ENCODE measurements at places on chromosomes 11 and 22.

DNA sequence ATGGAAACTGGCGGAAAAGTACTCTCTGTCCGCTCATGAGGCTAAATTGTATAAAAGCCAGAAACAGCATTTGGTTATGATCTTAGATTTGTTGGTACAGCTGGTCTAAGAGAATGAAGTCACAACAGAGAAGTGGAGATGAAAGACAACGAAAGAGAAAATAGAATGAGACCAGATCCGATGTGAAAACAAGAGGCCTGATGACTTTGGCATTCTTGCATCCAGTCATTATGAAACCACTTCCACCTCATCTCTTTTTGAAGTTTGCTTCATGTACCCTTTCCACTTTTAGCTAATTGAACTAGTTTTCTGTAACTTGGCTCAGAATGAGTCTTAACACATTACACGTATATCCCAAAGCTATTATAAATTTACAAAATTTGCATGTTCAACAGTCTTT, 1431.7 kb downstream of the LRRC4C start:
- no peak for DNase-seq

DNA sequence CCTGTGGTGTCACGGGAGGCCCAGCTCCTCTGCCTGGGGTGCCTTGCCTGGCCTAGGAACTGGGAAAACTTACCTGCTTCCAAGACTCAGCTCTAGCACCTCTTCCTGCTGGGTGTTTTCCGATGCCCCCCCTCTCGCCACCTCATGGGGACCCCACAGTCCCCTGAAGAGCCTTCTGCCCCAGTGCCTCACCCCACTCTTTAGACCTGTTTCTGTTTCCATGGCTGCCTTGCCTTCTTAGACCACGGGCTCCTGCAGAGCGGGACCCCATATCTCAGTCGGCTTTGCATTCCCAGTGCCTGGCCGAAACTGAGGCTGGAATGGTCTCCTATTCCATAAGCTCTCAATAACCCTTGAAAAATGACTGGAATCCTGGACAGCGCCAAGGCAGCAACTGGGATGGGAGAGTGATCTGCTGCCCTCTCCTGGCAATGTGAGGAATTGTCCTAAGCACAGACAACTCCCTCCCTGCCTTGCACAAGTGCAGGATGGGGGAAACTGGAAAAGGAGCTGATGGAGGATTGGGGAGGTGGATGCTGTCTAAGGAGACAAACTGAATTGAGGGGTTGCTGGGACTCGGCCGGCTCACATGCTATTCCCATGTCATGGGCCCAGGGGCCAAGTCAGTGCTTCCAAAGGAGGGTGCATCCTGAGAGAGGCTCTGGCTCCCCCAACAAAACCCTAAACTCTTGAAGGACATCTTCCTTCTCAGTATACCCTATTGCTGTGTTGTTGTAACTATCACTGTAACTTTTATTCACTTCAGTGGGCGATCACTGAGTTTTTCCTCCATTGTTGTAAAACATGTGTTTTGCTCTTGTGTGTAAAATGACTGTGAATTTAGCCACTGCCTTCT, 26.6 kb upstream of the IL17RA start:
- DNase-seq, result peak; percentile 32

DNA sequence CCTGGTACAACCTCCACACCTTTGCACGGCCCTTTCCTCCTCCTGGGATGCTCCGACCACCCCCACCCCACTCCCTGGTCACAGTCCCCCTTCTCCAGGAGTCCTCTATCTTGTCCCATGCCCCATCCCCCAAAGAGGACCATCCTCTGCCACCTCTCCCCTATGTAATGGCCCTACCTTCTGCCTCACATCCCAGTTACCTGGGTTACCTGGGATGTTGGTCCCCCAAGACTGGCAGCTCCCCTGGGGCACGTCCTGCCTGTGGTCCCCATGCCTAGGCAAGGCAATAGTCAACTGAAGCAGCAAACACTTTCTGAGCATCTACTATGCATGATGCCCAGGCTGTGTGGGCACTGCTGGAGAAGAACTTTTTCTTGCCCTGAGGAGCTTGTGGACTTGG, 8.7 kb downstream of the ACTN3 start:
- no peak for DNase-seq

- DNase-seq, result no peak
Measured at GRCh38 chr11:86558207-86558606, 114.2 kb downstream of the ME3 start.

- no peak for DNase-seq
Measured at GRCh38 chr11:110524238-110524637, 94.5 kb downstream of the FDX1 start.

DNA sequence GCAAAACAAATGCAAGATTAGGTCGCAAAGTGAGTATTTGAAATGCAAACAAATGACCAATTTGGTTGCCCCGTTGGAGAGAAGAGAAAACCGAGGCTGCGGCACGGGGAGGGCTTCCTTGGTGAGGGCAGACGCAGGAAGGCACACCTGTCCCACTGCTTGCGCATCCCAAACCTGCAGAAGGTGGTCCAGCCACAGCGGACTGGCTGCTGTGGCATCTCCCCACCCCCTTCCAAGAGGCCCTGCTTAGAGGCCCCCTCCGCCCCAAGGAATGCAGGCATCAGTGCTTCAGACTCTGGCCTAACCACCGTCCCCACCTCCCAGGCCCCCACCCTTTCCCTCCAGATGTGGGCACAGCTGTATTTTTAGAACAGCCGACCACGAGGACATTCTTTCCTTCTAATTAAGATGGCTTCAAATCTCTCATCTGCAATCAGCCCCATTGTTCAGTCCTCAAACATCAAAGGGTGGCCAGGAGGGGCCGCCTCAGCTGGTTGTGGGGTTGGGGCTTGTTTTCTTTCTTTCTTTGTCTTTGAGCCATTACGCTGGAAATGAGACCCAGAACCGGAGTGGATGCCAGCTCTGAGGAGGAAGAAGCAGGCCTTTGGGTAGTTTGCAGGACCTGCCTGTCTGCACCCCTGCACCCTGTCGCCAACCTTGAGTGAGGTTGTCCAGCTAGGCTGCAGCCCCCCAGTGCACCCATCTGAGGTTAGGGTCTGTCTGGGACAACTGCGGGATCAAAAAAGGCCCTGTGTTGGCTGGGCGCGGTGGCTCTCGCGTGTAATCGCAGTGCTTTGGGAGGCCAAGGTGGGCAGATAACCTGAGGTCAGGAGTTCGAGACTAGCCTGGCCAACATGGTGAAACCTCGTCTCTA, 9.4 kb upstream of the DERL3 start:
- no peak for DNase-seq

GRCh38 chr11:91972665-91973266, 251.9 kb upstream of the FAT3 start:
- DNase-seq, result no peak

DNA sequence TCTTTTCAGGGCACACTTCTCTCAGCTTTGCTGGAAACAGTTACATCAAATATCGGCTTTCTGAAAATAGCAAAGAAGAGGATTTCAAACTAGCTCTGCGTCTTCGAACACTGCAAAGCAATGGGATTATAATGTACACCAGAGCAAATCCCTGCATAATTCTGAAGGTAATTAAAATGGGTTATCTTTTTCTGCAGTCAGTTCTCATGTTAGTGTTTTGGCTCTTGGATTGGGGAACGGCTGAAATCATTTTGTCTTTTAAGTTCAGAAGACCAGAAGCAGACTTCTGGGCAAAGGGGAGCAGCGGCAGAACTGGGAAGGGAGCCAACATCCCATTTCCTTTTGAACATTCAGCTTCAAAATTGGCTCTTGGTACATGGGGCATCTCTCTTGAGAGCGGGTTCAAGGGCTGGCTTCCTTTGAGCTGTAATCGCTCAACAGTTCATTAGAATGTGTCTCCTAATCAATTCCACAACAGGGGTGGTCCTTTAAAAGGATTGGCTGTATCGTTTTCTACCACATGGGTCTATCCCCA, 110.2 kb upstream of the MTNR1B start:
- no peak for DNase-seq

DNA sequence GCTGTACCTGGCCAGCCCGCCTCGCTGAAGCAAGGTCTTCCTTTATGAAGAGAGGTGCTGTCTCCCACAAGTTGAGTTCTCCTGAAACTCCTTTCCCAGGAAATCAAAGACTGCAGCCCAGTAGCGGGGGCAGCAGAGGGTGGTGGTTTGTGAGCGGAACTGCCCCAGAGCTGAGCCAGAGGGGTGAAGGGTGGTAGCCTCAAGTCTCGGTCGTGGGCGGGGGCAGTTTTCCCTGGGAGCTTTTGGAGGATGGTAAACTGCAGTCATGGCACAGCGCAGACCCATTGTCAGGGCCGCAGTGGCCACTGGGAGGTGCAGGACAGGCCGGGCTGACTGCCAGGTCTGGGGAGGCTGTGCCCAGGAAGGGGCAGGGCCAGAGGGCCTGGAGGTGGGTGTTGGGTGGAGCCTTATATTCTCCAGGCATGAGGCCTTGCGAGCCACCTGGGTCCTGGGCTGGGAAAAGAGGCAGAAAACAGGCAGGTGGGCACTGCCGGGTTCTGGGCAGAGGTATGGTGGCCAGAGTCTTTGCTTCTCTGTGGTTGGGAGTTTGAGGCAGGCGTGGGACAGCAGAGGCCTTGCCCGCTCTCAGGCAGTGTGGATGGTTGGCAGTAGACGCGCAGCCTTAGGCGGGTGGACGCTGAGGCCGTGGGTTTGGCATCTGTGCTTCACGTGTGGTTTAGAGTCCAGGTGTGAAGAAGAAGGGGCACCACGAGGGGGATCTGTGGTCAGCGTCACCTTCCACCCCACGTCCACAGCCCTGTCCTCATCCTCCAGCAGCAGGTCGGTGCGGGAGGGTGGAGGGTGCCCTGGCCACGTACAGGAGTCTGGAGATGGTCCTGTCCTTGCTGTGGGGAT, 1176.4 kb downstream of the BRD1 start:
- DNase-seq, result no peak

Measured in activated T-cell treated with anti-CD3 and anti-CD28 coated beads for 24 hours (primary cell).